IPS DF 19.7 (cell line): ENCODE measurements at places on chromosomes 4 and X.

GRCh38 chrX:45794323-45794994 is 593.8 kb upstream of the DIPK2B start:
- DNase-seq: no peak

- no peak for DNase-seq
These were observed 29.1 kb downstream of the STAG2 start for GRCh38 chrX:123990602-123991001.

DNA sequence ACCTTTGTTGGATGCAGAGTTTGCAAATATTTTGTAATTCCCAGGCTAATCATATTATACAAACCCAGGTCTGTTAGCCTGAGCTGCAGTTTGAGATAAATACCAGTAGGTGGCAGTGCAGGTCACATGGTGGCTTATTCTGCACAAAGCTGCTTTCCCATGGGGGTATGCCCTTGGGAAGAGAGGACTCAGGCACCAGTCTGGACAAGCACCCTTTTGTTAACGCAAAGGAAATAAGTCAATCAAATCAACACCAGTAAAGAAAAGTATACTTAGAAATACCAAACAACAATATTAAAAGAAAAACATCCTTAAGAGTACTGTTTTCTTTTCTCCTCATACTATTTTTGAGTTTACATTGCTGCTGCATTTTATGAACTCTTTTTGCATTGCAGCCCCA is 389.0 kb upstream of the ZFP42 start:
- peak; percentile 45 for DNase-seq

- DNase-seq: no peak
These were observed 145.4 kb upstream of the HUWE1 start for GRCh38 chrX:53831662-53832635.

GRCh38 chr4:73895201-73896175 is 26.3 kb downstream of the CXCL1 start:
- no peak for DNase-seq

GRCh38 chrX:153032397-153033118 is 23.7 kb upstream of the PNMA3 start:
- no peak for DNase-seq

GRCh38 chrX:857376-857775 is 226.8 kb downstream of the SHOX start:
- DNase-seq: no peak

DNA sequence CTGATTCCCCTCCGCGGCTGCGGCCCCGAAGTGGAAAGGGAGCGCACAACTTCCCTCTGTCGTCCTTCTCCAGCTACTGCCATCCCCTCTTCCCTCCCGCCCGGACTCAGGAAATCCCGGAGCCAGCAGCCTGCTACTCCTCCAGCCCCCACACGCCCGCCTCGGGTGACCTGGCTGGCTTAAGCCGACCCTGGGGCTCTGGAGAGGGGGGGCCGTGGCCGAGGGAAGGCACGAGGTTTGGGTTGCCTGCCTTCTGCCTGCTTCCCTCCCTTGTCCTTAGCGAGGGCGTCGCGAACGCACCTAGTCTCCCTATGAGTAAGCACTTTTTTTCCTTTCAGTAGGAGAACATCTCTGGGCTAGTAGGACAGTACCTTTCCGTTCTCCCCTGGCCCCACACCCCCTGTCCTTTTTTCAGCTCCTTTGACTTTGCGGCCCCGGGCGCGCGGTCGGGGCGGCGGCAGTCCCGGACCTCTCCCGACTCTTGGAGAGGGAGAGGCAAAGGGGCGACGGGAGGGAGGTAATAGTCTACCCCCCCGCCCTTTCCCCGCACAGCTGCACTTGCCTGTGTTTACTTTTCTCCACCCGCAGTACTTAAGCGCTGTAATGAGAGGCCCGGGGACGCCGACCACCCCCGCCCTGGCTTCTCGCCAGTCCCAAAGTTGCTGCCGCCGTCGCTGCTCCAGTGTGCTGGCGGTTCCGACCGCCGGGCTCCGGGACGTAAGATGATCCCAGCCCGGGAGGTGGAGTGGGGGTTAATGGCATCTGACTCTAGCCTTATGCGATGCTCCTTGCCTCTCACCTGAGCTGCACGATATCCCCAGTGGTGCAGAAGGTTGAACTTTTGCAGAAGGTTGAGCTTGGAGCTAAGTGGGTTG is 868 bp downstream of the PLS3 start:
- DNase-seq: no peak

GRCh38 chrX:134382821-134383220 is 77.1 kb upstream of the HPRT1 start:
- DNase-seq: no peak

- no peak for DNase-seq
These were observed 13.3 kb downstream of the USP27X start for GRCh38 chrX:49892542-49892941.

- DNase-seq: no peak
These were observed 15.4 kb upstream of the PRRG3 start for GRCh38 chrX:151679798-151680402.

DNA sequence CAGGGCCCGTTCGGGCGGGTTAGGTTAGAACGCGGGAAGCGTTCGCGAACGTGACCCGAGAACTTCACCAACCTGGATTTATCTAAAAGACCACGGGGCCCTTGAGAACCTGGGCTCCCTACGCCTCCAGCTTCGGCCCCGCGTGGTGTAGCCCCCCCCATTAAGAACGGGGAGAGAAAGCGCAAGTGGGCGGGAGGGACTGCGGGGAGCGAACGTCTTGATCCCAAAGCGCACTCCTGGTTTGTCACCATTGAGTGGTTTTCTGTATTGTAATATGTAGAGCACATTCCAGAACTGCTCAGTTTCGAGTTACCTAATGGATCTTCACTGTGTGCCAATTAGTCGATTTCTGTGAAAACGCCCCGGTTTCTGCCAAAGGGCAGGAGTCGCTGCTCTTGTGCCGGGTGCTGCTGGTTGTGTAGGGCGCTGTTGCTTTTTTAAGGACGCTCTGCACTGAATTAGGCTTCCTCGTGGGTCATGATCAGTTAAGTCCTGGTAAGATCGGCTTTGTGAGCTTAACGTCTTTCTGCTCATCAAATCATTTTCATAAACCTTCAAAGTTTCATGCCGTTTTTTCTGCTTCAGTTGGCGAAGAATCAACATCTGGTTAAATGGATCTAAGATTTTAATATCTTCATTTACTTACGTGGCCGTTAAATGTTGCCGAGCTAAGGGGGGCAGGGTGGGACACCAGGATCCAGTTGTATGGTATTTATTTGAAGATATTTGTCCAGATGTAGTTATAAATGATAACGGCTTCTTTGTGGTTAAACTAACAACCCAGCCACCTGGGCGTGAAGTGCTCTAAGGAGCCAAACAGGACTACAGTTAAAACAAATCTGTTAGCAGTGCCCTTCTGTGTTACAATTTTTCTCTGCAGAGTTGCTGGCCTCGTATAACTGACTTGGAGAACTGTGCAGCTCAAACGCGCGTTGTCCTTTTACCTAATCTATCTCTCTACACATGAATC is 809 bp downstream of the MND1 start:
- DNase-seq: no peak

DNA sequence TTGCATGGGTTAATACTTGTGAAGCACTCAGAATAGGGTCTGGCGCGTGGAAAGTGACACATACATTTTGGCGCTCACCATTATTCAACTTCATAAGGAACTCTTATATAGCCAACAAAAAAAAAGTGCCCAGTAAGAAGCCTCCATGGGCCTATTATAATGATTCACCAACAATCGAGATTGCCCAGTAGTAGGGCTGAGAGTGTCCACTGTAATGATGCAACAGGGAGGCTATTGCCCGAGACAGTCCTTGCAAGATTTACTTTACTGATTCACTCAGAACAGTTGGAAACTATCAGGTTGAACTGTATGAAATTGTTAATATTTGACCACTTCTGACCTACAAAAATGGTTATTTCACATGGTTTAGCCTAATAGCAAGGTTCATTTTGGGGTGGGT is 86.0 kb downstream of the PJA1 start:
- DNase-seq: no peak
